ENCODE measurements at places on chromosomes 11 and 22.

GRCh38 chr22:36808721-36809344 lies 8.0 kb downstream of the PVALB start:
- no peak for DNase-seq

GRCh38 chr11:60834742-60835533 lies 7.0 kb upstream of the CCDC86 start:
- DNase-seq, result no peak

DNA sequence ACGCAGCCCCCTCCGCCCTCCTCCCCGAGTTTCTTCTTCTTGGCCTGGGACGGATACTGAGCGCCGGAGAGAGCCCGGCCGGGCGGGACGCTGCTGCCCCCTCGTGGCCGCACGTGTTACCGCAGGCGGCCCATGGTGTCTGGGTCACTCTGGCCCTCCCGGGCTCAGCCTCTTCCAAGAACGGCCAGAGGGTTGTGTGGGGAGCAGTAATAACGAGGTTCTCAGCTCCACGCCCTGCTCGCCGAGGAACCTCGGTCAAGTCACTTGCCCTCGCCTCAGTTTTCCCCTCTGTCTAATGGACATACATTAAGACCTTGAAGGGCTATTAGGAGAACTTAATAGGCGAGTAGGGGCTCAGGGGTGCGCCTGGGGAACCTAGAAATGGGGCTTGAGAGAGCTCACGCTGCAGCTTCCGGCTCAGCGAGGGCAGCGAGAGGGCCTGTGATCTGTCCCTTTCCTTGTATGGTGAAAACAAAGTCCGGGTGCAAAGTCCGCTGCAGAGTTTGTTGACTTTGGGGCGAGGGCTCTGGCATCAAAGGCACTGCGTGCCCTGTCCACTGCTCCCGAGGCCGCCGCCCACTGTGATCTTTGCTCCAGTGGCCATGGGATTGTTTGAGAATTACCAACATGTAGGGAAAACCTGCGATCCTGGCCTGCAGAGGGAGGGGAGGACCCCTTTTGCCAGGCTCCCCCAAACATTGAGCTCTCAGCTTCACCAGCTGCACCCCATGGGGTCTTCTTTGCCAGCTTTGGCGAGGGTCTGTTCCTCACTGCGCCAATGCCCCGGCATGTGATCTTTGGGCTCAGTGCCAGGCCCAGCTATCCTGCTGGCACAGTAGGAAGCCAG lies 14.4 kb upstream of the LRP5 start:
- peak; percentile 87 for DNase-seq

- DNase-seq, result no peak
These were observed 291.6 kb downstream of the BUD13 start for GRCh38 chr11:116481126-116481675.

DNA sequence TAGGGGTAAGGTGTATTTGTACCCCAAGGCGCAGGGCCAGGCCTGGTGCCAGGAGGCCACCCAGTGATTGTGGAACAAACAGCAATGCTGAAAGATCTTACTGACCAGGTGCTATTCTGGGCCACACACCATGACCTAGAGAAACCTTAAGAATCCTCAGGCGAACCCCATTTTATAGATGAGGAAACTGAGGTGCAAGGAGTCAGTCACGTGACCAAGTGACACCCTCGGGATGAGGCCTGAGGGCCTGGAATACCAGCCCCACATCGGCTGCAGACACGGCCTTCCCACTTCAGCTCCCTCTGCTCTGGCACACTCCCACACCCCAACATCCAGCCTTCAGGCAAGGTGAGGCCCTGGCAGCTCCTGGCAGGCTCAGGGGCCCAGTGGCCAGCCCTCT lies 13.1 kb downstream of the CABP7 start:
- no peak for DNase-seq

- DNase-seq, result no peak
These were observed 275.8 kb downstream of the MN1 start for GRCh38 chr22:27525711-27526110.

DNA sequence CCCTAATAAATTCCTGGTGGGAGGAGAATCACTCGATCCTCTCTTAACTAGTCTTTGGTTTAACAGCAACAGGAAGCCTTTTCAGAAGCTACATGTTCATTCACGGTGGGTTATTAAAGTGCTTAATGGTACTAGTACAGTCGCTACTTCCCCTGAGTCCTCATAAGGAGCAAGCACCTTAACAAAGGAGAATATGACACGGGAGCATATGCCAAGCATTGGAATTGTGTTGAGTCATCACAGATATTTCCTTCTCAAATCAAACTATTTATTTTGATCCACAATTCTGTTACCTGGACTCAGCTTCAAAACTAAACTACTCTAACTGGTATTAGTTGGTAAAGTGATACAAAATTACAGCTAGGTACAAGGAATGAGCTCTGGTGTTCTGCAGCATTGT lies 177.5 kb upstream of the CTSC start:
- no peak for DNase-seq

GRCh38 chr11:115618428-115618827 lies 114.2 kb upstream of the CADM1 start:
- peak; percentile 62 for DNase-seq

DNA sequence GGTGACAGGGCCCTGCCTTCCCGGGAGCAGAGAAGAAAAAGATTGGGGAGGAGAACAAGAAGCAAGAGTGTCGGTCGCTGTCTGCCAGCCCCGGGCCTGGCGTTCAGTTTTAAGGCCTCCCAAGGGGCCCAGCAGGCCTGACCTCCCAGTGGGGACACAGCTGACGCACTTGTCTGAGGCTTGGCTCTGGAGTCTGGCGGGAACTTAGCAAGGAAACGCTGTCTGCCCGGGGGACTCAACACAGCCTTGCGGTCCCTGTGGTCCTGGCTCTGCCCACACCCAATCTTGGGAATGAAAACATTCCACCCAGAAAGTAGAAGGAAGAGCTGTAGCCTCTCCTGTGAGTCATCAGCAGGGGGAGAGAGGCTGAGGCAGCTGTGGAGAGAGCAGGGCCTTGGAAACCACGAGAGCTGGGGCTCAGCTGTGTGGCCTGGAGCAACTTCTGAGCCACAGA lies 54.4 kb downstream of the TRAF6 start:
- DNase-seq, result peak; percentile 96

DNA sequence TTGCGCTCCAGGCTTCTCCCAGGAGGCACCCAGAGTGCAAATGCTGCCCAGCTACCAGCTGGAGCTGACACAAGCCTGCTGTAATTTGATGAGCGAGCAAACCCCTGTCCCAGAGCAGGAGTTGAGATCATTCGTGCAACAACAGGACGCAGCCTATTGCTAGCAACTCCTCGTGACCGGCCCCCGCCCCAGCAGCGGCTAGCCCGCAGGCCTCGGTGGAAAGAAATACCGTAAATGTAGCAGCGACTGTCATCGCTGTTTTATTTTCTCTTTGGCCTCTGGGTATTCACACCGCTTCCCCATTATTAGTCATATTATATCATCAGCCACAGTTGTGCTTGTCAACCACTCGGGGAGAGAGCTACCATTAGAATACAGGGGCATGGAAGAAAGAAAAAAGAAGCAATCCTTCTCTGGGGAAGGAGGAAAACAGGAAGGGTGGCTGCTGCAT lies 59.2 kb upstream of the ATXN10 start:
- DNase-seq, result peak; percentile 85

- peak; percentile 52 for DNase-seq
These were observed 1.2 kb downstream of the DGCR2 start for GRCh38 chr22:19120829-19121630.

GRCh38 chr11:4030197-4030596 lies 64.4 kb upstream of the RRM1 start:
- DNase-seq, result no peak
